ENCODE measurements at places on chromosomes 6 and 20.

DNA sequence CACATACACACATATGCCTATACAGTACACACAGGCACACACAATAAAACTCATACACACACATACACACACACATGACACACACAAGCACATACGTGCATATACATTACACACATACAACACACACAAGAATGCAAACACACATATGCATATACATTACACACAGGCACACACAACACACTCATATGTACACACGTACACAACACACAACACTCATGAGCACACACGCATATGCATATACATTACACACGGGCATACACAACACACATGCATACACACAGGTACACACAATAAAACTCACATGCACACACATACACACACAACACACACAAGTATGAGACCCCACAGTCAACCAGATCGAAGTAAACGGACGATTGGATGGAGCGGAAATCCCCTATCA, 238.2 kb downstream of the ERMARD start:
- no peak overlapping the region for H3K27ac ChIP-seq
- H3K36me3 ChIP-seq, result no peaks in the 10 kb centered on the region
- H3K4me1 ChIP-seq, result peaks cover 30% of the 10 kb centered on the region

DNA sequence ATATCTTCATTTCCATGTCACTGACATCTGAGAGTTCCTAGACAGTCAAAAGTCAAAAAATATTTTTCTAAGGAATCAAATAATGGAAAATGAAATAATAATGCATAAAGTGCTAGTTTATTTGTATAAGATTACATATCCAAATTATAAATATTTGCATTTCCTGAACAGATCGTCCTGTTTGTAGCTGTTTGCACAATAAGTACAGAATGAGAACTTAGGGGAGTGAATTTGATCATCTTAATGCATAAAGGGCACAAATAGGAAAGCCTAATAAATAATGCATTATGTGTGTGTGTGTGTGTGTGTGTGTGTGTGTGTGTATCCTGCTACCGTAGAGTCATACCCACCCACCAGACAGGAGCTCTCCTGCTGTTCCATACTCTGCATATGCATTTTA, 521.0 kb upstream of the EPHA7 start:
- no peak overlapping the region for H3K4me3 ChIP-seq
- no peaks in the 10 kb centered on the region for H3K4me1 ChIP-seq
- no peak for DNase-seq
- no peaks in the 10 kb centered on the region for H3K27me3 ChIP-seq
- H3K27ac ChIP-seq, result no peak overlapping the region

- H3K27me3 ChIP-seq, result no peaks in the 10 kb centered on the region
- H3K36me3 ChIP-seq, result no peaks in the 10 kb centered on the region
- no peak for DNase-seq
- peaks cover 16% of the 10 kb centered on the region for H3K4me1 ChIP-seq
- H3K27ac ChIP-seq, result peak overlapping the region; percentile 26
Observed at GRCh38 chr6:26103141-26103769, 16.0 kb downstream of the HFE start.

DNA sequence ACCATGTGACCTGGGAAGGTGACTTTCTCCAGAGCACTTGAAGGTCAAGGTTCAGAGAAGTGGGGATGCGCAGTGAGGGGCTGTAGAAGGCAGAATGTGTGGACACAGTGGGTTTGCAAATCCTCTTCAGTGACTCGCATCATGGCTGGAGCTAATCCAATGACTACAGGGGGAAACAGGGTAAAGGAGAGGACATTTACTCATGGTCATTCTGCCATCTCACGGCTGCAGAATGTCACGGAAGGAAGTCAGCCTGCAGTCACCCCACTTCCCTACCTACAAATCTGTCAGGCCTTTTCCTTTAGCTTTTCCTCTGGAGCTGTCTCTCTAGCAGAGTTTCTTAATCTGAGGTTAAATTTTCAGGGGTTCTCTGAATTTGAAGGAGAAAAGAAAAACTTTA, 337.6 kb downstream of the CDC5L start:
- no peaks in the 10 kb centered on the region for H3K27me3 ChIP-seq
- no peak for DNase-seq
- no peak overlapping the region for H3K27ac ChIP-seq
- H3K36me3 ChIP-seq, result no peaks in the 10 kb centered on the region
- H3K4me3 ChIP-seq, result no peak overlapping the region
- no peaks in the 10 kb centered on the region for H3K4me1 ChIP-seq

DNA sequence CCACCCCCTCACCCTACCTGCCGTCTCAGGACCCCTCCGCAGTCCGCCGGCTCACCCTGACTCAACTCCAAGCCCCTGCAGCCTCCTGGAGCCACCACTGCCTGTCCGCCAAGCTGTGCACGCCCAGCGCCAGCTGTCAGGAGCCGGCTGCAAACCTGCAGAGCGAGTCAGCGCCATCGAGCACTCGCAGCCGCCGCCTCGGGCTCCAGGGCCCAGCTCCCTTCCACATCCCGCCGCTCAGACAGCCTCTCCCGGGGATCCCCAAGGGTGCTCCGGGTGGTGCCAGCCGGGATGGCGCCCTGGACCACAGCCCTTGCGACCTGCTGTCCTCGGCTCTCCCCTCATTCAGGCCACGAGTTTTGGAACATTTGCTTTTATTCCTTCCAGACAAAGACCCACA, 4.3 kb downstream of the TNNC2 start:
- peaks cover 17% of the 10 kb centered on the region for H3K4me1 ChIP-seq
- DNase-seq, result no peak
- H3K27me3 ChIP-seq, result peaks cover 11% of the 10 kb centered on the region
- H3K27ac ChIP-seq, result no peak overlapping the region
- no peak overlapping the region for H3K4me3 ChIP-seq

DNA sequence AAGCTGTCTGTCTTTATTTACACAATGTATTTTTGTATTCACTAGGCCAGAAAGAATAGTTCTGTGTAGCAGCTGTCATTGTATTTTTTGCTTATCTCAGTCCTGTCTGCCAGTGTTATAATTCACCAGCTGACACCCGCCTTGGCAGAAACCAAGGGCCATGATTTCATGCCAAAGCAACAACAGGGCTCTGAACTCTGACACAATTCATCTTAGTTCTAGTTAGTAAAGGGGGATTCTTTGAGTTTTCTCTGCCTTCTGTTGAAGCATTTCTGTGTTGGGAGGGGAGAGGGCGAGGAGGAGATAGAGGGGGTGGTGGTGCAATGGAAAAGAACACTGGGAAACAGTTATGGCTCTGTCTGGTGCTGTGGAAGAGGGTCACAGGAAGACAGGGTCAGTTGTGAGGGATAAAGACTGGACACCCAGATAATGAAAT, 684.6 kb upstream of the MARCKS start:
- H3K4me1 ChIP-seq, result no peaks in the 10 kb centered on the region
- H3K27me3 ChIP-seq, result no peaks in the 10 kb centered on the region
- H3K27ac ChIP-seq, result no peak overlapping the region
- no peak overlapping the region for H3K4me3 ChIP-seq
- DNase-seq, result no peak

DNA sequence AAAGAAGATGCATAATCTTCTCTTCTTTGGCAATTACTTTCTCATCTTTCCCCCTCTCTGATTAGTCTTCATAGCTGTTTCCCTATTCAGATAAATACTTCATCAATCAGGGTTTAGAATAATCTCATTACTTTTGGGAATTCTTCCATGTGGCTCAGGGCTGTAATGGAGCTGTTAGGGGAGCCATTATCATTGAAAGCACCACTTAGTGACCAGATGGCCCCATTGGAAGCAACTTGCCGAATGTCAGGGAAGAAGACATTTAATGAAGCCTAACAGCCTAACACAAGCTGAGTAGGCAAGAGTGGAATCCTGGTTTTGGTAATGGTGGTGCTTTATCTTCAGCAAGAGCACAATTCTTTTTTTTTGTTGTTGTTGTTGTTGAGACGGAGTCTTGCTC, 45.0 kb downstream of the TIAM2 start:
- H3K4me3 ChIP-seq, result no peak overlapping the region
- H3K27me3 ChIP-seq, result no peaks in the 10 kb centered on the region
- no peaks in the 10 kb centered on the region for H3K36me3 ChIP-seq
- H3K4me1 ChIP-seq, result no peaks in the 10 kb centered on the region
- no peak overlapping the region for H3K27ac ChIP-seq

DNA sequence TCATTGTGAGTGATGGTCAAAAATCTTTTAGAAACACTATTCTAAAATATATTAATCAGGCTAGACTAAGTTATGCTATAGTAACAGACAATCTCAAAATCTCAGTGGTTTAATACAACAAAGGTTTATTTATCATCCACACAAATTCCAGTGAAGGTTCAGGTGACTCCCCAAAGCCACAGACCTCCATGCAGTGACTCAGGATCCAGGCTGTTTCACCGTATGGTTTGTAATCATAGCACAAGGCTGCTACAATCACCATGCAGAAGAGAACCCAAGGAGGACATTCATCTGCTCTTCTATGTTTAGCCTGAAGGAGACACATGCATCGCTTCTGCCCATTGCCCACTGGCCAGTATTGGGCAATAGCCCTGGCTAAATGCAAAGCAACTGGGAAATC, 46.2 kb downstream of the BFSP1 start:
- no peak overlapping the region for H3K27ac ChIP-seq
- peaks cover 7% of the 10 kb centered on the region for H3K27me3 ChIP-seq
- no peaks in the 10 kb centered on the region for H3K4me1 ChIP-seq
- no peak for DNase-seq
- no peaks in the 10 kb centered on the region for H3K36me3 ChIP-seq

GRCh38 chr6:109340811-109341210, 41.5 kb downstream of the CD164 start:
- H3K4me1 ChIP-seq, result no peaks in the 10 kb centered on the region
- H3K4me3 ChIP-seq, result no peak overlapping the region
- H3K27me3 ChIP-seq, result no peaks in the 10 kb centered on the region
- H3K36me3 ChIP-seq, result no peaks in the 10 kb centered on the region
- no peak for DNase-seq

- no peak overlapping the region for H3K27ac ChIP-seq
- peaks cover 5% of the 10 kb centered on the region for H3K27me3 ChIP-seq
- DNase-seq, result no peak
- no peaks in the 10 kb centered on the region for H3K36me3 ChIP-seq
Observed at GRCh38 chr6:35181308-35181932, 32.3 kb upstream of the SCUBE3 start.

DNA sequence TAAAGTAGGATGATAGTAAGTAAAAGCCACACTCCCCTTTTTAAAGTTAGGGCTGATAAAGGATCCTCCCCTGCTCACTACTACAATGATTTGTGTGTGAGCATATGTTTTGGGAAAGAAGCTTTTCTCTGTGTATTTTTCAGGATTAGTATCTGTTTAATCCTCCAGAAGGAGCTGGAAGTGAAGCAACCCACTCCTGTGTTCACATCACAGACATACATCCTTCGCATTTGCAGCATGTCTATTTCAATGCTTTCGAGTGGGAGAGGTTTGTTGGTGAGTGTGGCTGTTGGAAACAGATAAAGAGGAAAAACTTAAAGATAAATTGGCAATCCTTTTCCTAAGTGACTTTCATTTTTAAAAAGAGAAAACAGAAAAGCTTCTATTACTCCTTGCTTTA, 31.6 kb upstream of the RGS17 start:
- H3K27ac ChIP-seq, result no peak overlapping the region
- H3K36me3 ChIP-seq, result no peaks in the 10 kb centered on the region
- DNase-seq, result no peak
- H3K27me3 ChIP-seq, result no peaks in the 10 kb centered on the region
- no peak overlapping the region for H3K4me3 ChIP-seq
- no peaks in the 10 kb centered on the region for H3K4me1 ChIP-seq

DNA sequence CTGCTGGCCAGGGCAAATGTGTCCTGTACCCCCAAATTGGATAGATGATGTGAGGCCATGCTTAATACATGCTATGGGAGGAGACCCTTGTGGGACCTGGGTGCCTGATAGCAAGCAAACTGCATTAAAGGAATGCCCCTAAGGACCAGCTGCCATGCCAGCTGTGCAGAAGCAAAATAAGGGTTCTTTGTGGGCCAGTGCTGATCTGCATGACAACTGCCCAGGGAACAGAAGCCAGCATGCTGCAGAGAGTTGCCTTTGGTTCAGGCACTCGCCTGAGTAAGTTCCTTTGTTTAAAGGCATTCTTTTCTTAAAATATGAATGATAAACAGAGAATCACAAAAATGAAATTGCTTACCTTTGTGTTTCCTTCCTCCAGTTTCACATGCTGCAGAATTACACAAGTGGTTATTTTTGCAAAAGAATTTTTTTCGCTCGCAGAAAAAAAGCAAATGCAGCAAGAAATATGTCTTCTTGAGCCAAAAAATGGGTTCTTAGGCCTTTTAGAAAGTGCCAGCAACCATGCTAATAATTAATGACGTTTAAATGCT, 6.9 kb upstream of the SYNDIG1 start:
- no peaks in the 10 kb centered on the region for H3K4me1 ChIP-seq
- DNase-seq, result no peak
- no peak overlapping the region for H3K27ac ChIP-seq
- no peaks in the 10 kb centered on the region for H3K36me3 ChIP-seq
- no peak overlapping the region for H3K4me3 ChIP-seq

DNA sequence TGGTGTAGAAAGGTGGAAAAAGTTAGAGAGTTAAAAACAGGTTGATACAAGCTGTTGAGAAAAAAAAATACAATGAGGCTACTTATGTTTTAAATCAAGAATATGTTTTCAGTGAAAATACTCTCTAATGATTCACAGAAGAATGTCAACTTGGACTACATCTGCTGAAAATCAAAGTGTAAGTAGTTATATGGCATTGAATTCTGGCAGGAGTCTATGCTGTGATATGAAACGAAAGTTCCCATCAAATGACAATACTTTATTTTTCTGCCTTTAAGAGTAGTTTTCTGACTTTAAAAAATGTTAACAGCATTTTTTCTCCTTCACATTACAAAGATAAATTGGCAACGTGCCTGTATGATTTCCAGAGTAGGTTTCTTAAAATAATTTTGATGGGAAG, 158.3 kb downstream of the EYA4 start:
- H3K36me3 ChIP-seq, result no peaks in the 10 kb centered on the region
- H3K27me3 ChIP-seq, result no peaks in the 10 kb centered on the region
- H3K4me1 ChIP-seq, result no peaks in the 10 kb centered on the region
- H3K27ac ChIP-seq, result no peak overlapping the region

- no peak overlapping the region for H3K4me3 ChIP-seq
- no peaks in the 10 kb centered on the region for H3K27me3 ChIP-seq
- H3K4me1 ChIP-seq, result no peaks in the 10 kb centered on the region
- no peak overlapping the region for H3K27ac ChIP-seq
- DNase-seq, result no peak
- no peaks in the 10 kb centered on the region for H3K36me3 ChIP-seq
Observed at GRCh38 chr20:19737025-19737424, 21.0 kb upstream of the RIN2 start.

DNA sequence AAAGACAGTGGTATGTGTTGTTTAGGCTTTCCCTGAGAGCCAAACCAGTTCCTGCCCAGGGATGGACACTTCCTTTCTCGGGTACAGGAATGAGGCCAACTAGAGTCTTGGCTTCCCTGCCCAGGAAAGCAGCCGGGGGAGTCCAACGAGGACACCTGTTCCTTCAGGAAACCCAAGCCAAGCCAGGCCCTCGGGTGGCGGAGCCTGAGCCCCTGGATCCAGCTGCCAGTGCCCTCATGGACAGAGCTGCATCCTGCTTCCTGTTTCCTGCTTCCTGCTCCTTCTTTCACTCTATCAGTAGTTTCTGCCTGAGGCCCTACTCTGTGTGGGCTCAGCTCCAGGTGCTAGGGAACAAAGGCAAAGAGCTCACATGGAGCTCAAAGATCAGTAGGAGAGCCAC, 7.9 kb upstream of the SIRPA start:
- peaks cover 37% of the 10 kb centered on the region for H3K27me3 ChIP-seq
- H3K4me1 ChIP-seq, result peaks cover 7% of the 10 kb centered on the region
- no peak for DNase-seq
- H3K27ac ChIP-seq, result no peak overlapping the region
- H3K36me3 ChIP-seq, result no peaks in the 10 kb centered on the region

- H3K27me3 ChIP-seq, result no peaks in the 10 kb centered on the region
- H3K36me3 ChIP-seq, result peaks cover 73% of the 10 kb centered on the region
- no peaks in the 10 kb centered on the region for H3K4me1 ChIP-seq
- no peak overlapping the region for H3K4me3 ChIP-seq
Observed at GRCh38 chr6:144528743-144529425, 243.7 kb downstream of the UTRN start.

Measured in CD4-positive, alpha-beta T cell (primary cell).